A549 (cell line): ENCODE measurements at places on chromosomes 1 and 21. TPM values are rescaled to one million over a fixed set of nuclear protein-coding genes. Genes with fewer than 3 reads are reported as not detected.

PLCH2 gene
- polyA plus RNA-seq: 0.18 to 0.44 TPM (median 0.21 TPM) in 3 replicates

EPB41 gene
- polyA plus RNA-seq: 4.4 to 4.9 TPM (median 4.8 TPM) in 3 replicates

SPATA46 gene
- polyA plus RNA-seq: not detected in 3 replicates

AIRE gene
- not detected in 3 replicates for polyA plus RNA-seq

CLCA1 gene
- not detected in 3 replicates for polyA plus RNA-seq

KDF1 gene
- not detected in 3 replicates for polyA plus RNA-seq

NCF2 gene
- 4.6 to 6.2 TPM (median 4.9 TPM) in 3 replicates for polyA plus RNA-seq

- DNase-seq: no peak
Observed at GRCh38 chr1:99570486-99571089, 75.3 kb upstream of the PALMD start.

DNA sequence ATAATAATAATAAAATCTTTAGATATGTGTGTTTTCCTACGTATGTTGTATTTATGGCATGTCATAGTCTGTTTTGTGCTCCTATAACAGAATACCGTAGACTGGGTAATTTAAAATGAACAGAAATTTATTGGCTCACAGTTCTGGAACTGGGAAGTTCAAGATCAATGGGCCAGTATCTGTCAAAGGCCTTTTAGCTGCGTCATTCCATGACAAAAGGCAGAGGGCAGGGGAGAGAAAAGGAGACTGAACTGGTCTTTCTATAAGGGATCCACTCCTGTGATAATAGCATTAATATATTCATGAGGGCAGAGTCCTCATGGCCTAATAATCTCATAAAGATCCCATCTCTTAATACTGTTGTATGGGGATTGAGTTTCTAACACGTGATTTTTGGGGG lies 7.1 kb upstream of the SFT2D2 start:
- DNase-seq: no peak

DNA sequence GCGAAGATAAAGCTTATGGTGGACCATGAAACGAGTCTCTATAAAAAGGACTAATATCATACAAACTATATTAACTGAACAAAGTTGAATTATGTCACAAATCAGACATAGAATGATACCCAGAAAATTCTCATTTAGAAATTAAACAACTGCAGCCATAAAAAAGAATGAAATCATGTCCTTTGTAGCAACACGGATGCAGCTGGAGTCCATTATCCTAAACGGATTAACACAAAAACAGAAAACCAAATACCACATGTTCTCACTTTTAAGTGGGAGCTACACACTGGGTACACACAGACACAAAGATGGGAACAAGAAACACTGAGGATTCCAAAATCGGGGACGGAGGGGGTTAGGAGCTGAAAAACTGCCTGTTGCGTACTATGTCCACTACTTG lies 11.5 kb downstream of the COP1 start:
- no peak for DNase-seq

GRCh38 chr1:117895482-117896114 lies 33.8 kb downstream of the GDAP2 start:
- DNase-seq: peak; percentile 64

DNA sequence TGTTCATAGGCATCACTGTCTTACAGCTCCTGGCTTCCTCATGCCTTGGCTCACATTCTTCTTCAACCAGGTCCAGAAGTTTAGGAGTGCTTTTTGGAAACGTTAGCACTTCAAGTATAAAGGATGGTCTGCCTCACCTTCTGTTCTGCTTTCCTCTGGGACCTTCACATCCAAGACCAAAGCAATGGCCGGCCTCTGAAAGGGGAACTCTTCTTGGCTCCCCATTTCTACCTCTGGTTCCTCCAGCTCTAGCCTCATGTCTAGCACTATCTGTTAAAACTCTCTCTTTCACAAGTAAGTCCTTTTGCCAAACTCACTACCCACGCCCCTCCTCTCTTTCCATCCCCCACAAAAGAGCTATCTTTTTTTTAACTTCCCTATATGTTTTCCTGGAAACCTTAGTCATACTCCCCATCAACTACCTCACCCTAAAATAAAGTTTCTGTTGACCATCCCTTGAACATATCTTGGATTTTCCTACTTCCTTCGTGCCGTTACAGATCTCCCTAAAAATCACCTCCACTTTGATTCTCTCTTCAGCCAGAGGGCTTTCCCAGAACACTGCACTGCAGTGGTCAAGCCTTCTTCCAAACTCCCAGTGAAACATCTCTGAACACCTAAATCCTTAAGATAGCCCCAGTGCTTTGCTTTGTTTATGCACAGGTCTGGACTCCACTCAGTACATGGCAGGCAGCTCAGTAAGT lies 7.9 kb downstream of the SORT1 start:
- DNase-seq: no peak

DNA sequence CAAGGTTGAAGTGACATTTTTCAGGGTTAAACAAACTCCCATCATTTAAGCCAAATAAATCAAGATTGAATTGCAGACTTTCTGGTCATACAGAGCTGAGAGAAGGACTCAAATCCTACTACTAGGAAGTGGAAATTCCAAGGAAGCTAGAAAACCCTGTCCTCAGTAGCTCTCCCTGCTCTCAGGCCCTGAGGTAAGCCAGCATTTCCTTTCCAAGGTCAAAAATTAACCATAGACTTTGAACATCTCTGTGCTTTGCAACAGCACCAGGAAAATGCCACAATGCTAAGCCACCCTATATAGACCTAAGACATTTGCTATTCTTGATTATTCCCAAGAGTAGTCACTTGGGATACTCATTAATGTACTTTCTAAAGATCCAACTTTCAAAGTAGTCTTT lies 45.1 kb downstream of the LUZP1 start:
- DNase-seq: no peak

DNA sequence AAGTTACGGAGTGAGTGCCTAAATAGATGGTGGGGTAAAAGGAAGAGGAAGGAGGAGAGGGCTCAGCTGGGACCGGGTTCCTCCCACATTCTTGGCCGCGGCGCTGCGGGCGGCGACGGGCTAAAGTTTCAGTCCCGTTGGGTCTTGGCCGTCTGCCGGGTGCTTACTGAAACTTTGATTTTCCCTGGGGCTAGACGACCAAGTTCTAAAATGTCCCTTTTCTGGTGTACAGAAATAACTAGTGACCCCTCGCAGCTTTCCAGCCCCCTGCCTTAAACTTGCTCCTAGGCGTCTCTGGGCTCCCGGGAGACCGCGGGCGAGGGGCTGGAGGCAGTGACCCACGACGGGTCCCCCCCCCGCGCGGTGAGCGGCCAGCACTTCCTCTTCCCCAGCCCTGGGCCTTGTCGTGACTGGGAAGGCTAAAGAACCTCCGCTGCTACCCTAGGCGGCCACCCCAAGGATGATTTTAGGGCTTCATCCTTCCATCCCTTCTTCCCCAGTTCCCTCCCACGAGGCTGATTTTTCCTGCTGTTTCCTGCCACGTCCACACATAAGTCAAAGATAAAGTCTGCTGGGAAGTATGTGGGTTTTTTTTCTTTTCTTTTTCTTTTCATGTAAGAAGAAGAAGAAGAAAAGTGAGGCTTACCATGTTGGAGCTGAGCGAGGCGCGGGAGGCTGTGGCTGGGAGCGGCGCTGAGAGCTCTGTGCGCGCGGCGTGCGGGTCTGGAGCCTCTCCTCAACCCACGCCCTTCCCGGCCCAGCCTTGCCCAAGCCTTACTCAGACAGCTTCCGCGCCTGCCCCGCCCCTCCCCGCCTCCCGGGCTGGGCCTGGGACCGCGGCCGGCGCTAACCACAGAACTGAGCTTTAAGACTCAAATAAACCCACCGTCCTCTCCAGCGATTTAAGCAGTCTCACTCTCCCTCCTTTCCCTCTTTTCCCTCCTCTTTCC lies at the start of gene S100A11:
Gene S100A11 (minus strand): TSS at position 738 of the 950 bp plus-strand sequence. CDS start 89 bp downstream, at position 649.
- peak; percentile 88 for DNase-seq

GRCh38 chr1:23558140-23558871 lies 995 bp downstream of the ID3 start:
- no peak for DNase-seq

GRCh38 chr1:223760833-223761232 lies 48.5 kb downstream of the CAPN2 start:
- DNase-seq: no peak

- DNase-seq: no peak
Observed at GRCh38 chr1:222788402-222789156, 26.3 kb upstream of the DISP1 start.

- DNase-seq: no peak
Observed at GRCh38 chr21:28663111-28663693, 329.5 kb downstream of the LTN1 start.

DNA sequence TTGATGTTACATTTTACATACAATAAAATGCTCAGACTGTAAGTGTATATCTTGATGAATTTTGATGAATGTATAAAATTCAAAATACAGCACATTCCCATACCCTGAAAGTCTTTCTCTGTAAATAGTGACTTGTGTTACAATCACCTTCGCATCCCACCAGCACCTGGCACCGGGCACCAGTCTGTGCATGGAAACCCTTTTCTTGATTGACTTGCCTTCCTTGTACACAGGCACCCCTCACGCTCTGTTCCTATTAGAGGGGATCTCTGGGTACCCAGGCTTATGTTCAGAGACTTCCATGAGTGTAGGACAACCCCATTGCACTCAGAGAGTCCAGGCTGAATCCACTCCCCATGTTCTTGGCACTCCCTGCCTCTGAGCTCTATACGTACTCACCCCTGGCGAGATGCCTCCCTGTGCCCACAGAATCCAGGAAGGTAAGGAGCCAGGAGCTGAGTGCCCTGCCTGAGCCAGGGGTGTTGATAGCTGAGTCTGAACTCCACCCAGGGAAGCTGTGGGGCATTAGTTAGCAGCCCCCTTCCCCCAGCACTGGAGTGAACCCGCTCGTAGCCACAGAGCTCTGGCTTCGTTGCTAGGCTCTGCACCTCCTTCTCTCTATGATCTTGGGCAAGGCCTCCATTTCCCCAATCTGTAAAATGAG lies 22.5 kb upstream of the PKP1 start:
- DNase-seq: no peak

DNA sequence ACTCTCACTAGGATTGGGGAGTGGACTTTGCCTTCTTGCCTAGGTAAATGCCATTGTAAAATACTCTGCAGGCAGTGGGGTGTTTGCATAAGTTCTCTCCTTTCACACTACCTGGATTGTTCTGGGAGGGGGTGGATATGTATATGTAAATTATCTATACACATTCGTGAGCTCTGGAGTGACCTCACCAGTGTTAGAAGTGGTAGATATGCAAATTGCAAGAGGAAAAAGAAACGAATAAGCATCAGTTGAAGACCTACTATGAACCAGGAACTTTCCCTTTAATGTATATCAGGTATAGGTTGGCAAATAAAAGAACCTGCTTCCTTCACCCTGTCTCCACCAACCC lies 1.5 kb upstream of the ARHGEF11 start:
- DNase-seq: peak; percentile 6

DNA sequence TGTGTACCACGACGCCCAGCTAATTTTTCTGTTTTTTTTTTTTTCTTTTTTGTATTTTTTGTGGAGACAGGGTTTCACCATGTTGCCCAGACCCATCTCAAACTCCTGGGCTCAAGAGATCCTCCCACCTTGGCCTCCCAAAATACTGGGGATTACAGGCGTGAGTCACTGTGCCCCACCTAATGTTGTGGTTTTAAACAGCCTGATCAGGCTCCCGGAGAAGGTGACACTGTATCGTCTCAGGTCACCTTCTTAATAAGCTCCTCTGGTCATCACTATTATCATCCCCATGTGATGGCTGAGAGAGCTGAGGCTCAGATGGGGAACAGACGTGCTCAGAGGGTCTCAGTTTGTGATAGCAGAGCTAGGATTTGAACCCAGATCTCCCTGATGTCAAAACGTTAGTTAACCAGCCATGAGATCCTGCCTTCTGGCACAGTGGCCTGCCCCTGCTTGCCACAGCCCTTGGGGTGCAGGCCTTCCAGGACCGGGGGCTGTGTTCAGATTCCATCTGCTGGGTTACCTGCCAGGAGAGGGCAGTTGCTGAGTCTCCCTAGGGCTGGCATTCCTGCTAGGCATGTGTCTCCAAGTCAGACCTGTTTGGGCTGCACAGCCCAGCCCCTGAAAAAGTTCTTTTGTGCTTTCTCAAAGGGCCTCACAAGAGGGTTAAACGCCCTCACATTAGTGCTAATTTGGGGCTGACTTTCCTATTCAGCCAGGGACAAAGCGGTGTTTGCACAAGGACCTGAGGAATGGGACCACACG lies 32.7 kb upstream of the GRHL3 start:
- DNase-seq: no peak

DNA sequence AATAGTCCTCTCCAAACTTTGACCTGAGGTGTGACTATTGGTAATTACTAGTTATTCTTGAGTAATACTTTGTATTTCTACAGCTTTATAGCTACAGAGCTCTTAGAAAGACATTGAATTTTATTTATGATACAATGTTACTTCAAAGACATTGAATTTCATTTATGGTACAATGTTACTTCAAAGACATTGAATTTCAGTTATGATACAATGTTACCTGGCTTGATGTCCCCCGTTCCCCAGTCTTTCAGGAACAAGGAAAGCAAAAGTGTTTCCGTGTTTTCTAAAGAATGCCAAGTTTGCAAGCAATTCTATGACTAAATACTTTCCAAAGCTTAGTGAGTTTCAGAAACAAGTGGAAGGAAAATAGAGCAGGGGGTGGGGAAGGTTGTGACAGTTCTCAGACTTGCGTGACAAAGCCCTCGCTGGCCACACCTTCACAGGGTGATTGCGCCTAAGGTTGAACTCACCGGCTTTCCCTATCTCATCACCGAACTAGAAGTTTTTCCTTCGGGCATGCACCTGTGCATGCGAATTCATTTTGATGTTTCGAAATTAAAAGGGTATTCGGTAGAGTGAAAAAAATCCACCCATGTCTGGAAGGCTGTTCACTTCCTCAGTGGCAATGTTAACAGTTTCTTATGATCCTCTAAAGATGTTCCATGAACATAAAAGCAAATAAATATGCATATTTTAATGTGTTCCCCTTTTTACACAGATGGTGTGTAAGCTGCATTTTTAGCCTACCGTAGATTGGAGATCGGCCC lies 909 bp upstream of the PAXBP1 start:
- peak; percentile 19 for DNase-seq

- DNase-seq: no peak
Observed at GRCh38 chr1:171998711-171999110, 157.4 kb downstream of the DNM3 start.

- no peak for DNase-seq
Observed at GRCh38 chr1:69494221-69494620, 73.5 kb upstream of the LRRC7 start.

GRCh38 chr1:198333744-198334143 lies 176.9 kb downstream of the NEK7 start:
- DNase-seq: no peak

DNA sequence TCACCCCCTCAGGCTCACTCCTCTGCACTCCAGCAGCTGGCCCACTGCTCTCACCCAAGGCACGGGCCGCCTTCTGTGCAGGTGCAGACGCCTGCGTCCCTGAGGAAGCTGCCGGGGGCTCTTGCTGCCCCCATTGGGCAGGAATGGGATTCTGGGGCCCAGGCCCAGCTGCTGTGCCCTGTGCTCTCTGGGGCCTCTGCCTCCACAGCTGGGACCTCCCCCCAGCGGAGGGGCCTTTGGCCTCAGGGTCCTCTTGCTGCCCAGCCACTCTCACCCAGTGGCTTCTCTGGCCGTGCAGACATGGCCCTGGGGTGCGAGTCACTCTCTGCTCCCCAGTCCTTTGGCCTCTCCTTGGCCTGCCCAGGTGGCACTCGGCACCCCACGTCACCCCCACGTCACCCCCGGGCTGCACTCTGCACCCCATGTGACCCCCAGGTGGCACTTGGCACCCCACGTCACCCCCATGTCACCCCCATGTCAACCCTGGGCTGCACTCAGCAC lies 19.1 kb upstream of the LRRC3 start:
- no peak for DNase-seq
